ENCODE measurements at places on chromosomes 4 and X.

DNA sequence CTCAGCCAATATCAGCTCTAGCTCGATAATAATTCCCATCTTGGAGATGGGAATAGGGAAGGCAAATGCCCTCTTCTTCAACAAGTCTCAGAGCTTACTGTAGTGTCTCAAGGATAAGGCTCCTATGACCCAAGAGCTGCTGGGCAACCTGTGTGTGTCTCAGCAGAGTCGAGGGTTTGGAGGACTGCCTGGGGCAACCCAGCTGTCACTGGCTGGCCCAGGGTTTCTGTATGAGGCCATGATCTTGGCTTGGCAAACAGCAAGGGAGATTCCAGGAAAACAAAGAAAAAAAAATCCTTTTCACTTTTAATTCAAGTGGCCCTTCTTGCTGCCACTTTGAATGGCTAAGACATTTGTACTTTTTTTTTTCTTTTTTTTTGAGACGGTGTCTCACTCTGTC is 34.4 kb downstream of the TMSB4X start:
- no peak for DNase-seq

DNA sequence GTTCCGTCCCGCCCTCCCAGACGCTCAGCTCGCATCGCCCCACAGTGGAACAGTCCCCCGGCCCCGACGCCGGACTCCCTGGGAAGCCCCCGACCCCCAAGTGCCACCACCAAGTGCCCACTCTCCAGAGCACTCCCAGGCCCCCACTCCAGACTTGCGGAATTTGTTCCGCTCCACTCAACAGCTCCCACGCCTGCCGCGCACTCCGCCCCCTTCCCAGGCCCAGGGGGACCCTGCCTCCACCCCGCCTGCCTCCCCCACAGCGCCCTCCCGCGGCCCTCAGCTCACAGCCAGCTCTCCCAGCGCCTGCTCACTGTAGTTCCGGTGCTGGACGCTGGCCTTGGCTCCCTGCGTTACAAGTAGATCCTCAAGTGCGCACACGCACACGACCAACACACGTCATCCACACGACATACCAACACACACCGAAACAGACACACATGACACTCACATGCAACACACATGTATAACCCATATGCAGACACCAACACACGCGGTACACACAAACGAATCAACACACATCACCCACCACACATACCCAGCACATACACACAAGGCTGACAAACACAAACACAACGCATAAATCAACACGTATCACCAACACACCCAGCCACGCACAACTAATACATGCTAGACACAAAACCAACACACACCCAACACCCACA is 8.0 kb downstream of the MSX1 start:
- DNase-seq: no peak

DNA sequence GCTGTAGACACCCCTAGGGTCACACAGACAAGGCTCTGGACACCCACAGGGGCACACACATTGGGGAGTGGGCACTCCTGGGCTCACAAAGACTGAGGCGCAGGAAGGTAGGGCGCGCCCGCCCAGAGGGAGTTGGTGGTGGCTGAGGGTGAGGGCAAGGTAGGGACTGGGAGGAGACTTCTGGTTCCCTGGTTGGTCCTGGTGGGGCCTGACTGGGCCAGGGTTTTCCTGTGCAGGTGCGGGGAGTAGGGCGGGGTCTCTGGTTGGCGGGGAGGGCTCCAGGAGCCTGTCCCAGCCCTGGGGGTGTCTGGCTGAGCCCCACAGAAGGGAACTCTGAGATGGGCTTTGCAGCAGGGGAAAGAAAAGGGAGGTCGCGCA is 6.7 kb upstream of the WAS start:
- peak; percentile 24 for DNase-seq

GRCh38 chrX:57573754-57574153 is 18.1 kb upstream of the ZXDB start:
- no peak for DNase-seq

- DNase-seq: no peak
These were observed 92.3 kb downstream of the DIAPH2 start for GRCh38 chrX:96776966-96777365.

Measured in stimulated activated CD4-positive, alpha-beta T cell treated with anti-CD3 and anti-CD28 coated beads, Interleukin-2, amount 100 ng/mL, for 24 hours (primary cell).